Stimulated activated CD8-positive, alpha-beta memory T cell treated with anti-CD3 and anti-CD28 coated beads, Interleukin-4, amount 100 ng/mL, for 1 hour (primary cell): ENCODE measurements at places on chromosomes 16 and 17.

DNA sequence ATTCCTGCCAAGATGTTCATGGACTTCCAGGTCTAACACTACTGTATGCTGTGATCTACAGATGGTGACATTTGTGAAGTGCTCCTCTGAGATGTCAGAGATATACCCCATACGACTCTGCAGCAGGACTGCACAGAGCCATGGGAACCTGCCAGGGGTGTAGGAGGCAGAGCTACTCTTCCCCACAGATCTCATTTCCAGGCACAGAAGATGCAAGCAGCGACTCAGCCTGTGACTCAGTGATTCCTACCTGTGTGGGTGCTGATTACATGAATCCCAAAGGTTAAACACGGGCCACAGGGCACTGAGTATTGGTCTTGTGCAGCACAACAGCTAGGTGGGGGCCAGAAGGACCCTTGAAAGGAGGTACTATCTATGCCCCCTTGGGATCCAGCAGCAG lies 137.0 kb upstream of the SOX9 start:
- no peak for DNase-seq

- DNase-seq: no peak
These were observed 9.7 kb upstream of the CLEC18A start for GRCh38 chr16:69941251-69942098.

- DNase-seq: no peak
These were observed 7.7 kb upstream of the KRT14 start for GRCh38 chr17:41594363-41594915.

- DNase-seq: peak; percentile 22
These were observed 14.3 kb downstream of the KPNB1 start for GRCh38 chr17:47663912-47664623.

DNA sequence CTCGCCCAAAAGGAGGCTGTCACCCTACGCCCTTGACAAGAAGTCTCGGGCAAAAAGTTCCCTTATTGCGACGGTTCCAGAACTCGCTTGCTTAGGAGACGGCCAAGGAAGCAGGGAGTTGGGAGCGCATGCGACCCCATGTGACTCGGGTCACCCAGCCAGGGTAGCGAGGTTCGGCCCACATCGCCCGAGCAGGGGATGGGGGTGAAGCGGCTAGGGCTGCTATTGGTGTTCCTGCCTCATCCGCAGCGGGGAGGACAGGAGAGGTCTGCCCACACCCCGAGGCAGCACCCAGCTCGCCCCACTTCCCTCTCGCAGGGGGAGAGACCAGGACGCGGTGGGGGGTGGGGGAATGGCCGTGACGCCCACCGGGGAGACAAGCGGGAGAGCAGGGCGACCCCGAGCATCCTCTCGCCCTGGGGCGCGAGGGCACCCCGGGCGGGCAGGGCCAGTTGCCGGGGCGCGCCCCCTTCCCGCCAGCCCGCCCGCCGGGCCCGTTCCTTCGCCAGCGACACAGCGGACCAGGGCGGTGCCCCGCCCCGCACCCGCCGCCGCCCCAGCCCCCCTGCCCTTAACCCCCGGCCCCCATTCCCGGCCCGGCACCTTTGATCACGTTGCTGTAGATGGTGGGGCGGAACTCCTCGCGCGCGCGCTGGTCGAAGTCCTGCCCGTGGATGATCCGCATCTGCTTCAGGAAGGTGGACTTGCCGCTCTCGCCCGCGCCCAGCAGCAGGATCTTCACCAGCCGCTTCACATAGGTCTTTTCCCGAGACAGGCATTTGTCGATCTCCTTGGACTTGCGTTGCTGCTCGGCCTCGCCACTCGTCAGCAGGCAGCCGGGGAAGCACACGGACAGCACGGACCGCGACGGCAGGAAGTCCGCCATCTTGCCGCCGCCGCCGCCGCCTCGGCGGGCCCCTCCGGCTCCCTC lies 567 bp downstream of the GNA13 start:
- DNase-seq: peak; percentile 19

GRCh38 chr17:37787055-37787757 lies 42.3 kb upstream of the HNF1B start:
- no peak for DNase-seq

DNA sequence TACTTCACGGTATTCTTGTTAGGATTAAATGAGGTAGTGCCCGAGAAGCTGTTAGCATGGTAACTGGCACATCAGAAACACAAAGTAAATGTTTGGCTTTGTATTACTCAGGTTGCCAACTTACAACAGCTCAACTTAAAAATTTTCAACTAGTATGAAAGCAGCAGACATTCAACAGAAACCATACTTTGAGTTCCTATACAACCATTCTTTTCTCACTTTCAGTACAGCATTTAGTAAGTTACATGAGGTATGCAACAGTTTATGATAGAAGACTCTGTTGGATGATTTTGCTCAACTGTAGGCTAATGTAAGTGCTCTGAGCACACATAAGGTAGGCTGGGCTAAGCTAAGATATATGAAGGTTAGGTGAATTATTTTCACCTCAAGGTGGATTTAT lies 7.7 kb downstream of the CENPN start:
- DNase-seq: no peak

DNA sequence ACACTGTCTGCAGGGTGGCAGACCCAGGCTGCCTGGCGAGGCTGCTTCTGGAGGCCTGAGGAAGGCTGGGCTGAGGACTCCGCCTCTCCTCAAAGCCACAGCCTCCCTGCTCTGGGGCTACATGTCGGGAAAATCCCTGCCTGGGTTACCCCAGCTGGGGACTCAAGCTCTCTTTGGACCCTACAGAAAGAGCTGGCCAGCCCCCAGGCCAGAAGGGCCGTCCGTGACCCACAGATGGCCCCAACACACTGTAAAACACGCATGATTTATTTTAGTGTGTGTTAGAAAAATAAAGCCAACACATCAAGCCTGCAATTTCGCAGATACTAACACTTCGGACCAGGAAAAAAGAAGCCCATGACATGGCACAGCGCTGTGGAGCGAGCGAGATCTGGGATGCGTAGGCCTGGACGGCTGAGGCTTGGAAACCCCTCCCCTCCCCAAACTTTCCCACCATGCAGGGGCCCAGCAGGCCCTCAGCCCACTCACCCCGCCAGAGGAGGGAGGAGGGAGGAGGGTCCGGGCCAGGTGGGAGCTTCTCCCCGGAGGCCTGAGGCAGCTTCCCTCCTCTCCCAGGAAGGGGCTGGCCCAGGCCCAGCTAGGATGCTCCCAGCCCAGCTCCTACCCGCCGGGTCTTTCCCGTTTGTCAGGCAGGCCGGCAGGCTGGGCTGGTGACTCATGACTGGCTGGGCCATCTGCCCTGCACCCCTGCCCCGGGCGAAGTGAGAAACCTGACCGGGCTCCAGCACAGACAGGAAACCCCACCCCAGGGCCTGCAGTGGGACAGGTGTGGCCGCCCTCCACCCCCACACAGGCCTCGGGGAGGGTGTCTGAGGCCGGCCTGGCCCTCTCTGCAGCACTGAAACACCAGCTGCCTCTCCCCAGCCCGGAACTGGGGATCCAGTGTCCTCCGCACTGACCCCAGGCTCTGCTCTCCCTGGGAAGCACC lies 34.1 kb upstream of the SLC38A10 start:
- no peak for DNase-seq

DNA sequence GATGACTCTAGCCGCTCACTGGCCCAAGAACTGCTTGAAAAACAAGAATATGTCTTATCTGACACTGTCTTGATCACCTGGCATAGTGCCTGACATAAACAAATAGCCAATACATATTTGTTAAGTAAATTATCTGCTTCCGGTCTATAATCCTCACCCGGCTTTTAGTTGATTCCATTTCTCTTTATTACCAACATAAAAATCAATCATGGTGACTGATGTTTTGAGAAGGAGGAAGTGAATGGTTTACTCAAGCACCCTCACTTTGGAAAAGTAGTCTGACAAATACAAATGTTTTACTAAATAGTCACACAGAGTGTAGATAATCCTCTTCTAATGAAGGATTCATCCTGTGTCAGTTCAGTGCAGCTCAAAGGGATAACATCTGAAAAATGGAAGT lies 47.0 kb downstream of the SKAP1 start:
- DNase-seq: no peak

DNA sequence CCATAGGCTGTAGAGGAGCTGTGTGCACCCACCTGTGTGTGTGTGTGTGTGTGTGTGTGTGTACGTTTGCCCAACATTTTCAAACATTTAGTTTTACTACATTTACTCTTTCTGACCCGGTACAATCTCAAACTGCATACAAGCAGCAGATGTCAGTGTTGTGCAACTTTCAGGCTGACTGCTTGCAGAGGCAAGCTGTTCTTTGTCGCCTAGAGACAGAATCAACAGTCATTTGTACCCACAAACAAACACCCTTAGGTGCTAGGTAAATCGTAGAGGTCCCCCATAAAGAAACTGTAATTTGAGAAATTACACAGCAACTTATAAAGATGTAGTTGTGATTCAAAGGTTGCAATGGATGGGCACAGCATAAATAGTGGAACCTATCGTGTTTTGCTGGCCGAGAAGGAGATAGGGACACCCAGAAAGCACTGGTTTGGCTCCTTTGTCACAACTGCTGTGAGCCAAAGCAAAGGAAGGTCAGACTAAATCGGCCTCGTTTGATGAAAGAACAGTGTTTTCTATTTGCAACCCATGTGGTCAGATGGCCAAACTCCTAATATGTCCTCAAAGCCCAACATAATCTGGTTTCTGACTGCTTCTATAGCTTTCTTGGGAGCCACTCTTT lies 478.4 kb downstream of the TOX3 start:
- no peak for DNase-seq

GRCh38 chr17:1630662-1631061 lies 2.0 kb upstream of the SLC43A2 start:
- DNase-seq: no peak

- DNase-seq: no peak
These were observed 5.1 kb upstream of the NT5M start for GRCh38 chr17:17298108-17298507.

- no peak for DNase-seq
These were observed 12.8 kb upstream of the GNG13 start for GRCh38 chr16:813204-813915.

DNA sequence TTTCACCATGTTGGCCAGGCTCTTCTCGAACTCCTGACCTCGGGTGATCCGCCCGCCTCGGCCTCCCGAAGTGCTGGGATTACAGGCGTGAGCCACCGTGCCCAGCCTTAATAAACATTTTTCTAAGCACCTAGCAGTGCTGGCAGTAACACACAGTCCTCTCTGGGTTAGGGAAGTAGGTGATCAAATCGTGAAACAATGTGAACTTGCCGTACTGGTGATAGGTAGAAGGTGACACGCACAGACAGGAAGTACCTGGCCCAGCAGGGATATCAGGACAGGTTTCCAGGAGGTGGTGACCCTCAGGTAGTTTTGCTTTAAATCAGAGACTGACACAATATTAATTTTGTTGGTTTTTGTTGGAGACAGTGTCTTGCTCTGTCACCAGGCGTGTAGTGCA lies 4.5 kb downstream of the PLD2 start:
- DNase-seq: no peak

- DNase-seq: no peak
These were observed 33.3 kb downstream of the BAHCC1 start for GRCh38 chr17:81428516-81428915.

DNA sequence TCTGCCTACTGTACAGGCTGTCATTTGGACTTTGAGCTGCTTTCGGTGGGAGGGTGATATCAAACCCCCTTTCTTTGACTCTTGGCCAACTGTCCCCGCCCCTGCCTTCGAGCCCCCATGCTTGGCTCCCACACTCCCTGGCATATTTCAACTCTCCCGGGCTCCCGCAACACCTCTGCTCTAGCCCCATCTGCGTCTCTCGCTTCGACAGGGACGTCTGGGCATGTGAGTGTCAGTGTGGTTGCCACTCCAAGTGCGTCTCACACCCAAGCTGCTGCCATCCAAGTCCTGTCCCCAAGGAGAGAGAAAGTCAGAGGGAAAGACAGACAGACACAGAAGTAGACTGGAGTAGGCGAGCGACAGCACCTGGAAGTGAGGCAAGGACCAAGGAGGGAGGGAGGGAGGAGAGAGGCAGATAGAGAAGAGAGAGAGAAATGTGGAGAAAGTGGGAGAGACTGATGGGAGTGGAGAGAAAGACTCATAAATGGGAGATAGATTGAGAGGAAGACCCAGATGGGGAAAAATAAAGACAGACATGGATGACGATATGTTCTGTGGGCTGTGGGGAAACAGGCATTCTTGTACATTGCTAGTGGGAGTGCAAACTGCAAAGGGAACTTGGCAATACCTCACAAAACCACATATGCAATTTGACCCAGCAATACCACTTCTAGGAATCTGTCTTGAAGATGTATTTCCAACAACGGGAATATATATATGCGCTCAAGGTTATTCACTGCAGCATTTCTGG lies 11.8 kb downstream of the STARD3 start:
- no peak for DNase-seq

- no peak for DNase-seq
These were observed 32.0 kb upstream of the B4GALNT2 start for GRCh38 chr17:49100601-49101000.

DNA sequence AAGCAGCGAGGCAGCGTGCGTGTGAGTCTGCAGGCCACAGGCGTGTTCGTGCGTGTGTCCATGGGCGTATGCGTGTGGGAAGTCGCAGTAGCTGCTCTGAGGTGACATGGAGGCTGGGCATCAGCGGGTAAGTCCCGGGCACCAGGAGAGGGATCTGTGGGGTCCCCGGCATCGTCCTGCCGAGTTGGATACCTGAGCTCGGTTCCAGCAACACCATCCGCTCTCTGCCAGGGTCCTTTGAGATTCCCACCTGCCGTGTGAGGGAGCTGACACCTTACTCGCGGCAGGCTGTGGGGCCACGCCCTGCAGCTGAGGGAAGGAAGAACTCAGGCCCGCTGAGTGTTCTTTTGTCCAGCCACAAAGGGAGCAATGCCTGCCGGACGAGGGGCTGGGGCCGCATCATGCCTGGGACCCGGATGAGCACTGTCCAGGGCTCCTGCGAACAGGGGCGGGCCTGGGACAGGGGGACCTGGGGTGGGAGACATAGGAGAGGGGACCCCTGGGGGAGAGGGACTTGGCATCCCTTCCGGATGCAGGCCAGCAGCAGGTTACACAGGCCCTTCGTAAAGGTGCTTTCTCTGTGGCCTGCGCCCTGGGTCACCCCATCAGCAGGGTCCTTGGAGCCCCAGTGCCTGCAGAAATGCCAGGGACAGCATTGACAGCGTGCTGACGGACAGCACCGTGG lies 5.0 kb upstream of the SNAI3 start:
- no peak for DNase-seq

DNA sequence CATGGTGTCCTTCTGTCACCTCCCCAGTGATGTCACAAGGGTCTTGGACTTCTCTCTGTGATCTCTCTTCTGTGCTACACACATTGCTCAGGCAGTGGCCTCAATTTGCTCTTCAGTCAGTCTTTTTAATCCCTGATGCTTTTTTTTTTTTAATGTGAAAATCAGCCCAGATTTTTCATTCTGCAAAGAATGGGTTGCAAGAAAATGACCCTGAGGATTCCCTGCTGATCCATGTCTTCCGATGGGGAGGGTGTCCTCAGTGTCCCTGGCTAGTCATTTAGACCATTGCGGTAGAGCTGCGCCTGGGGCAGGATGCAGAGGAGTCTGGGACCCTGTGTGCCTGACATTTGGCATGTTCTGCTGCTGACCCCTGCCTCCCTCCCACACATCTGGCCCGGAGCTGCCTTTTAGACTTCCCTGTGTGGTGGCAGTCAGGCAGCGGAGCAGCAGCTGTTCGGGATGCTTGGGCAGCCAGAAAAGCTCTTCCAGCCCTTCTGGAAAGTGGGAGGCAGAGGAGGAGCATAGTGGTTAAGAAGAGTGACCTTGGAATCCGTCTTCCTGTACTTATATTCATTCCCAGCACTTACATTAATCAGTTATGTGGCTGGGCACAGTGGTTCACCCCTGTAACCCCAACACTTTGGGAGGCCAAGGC lies 12.3 kb downstream of the GPT2 start:
- DNase-seq: no peak
